ENCODE measurements at places on chromosomes 6 and 20.

DNA sequence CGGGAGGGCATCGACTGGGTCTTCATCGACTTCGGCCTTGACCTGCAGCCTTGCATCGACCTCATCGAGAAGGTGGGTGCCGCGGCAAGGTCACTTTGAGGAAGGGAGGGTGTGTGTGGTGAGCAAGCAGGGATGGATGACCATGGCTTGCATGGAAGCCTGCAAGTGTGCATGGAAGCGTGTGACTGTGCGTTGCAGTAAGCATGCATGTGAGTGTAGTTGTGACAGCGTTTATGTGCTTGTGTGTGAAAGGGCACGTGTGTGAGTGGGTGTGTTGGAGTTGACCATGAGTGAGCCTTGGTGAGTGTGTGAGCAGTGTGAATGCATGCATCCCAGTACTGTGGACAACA lies 32.5 kb downstream of the MYH7B start:
- DNase-seq, result no peak

- DNase-seq, result no peak
Measured at GRCh38 chr6:28011722-28012121, 54.7 kb downstream of the OR2B6 start.

GRCh38 chr6:7124636-7125035 lies 16.9 kb downstream of the RREB1 start:
- DNase-seq, result no peak

GRCh38 chr20:52145587-52145986 lies 46.0 kb downstream of the ZFP64 start:
- no peak for DNase-seq

GRCh38 chr6:134884752-134885151 lies 65.1 kb downstream of the ALDH8A1 start:
- DNase-seq, result no peak

DNA sequence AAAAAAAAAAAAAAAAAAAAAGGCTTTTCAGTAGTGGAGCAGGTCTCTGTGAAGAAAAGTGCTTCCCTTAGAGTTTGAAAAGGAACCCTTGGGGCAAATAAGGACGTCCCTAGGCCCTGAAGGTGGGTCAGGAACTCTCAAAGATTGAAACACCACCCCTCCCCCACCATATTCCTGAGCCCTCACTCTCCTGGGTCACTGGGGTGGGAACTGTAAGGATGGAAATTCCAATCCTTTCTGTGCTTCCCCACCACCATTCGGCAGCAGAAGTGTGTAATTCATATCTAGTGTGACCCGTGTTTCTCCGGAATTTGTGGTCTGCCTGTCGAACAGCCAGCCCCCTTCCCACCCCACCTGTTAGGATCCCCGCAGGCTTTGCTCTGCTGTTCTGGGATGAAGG lies 12.3 kb downstream of the CDYL start:
- no peak for DNase-seq

DNA sequence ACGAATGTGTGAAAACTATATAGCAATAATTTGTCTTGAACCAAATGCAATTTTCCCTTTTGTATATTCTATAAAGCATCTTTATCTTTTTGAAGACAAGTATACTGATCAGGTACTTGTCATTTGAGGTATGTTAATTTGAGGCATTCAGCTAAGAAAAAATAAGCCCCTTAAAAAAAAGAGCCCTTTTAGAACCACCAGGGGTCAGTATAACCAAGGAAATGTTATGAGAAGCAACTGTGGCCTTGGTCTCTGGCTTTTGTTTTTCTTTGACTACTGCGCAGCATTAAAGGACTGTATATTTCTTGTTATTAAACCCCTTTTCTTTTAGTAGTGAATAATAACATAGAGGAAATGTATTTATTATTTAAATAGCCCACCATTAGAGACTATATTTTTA lies 43.1 kb downstream of the CD109 start:
- no peak for DNase-seq

DNA sequence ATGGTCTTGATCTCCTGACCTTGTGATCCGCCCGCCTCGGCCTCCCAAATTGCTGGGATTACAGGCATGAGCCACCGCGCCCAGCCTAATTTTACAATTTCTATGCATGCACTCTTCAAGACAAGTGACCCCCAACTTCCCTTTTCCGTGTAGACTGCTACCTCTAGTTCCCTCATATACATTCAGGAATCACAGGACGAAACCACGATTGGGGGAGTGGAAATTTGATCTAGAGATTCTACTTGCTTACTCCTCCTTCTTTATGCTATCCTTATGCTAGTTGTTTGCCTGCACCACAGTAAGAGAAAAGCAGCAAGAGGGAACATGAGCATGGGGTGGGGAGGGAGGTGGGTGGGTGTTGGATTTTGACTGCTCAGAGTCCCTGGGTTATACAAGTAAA lies 34.9 kb downstream of the OSTM1 start:
- DNase-seq, result no peak

GRCh38 chr6:26335631-26336323 lies 29.2 kb upstream of the BTN3A2 start:
- no peak for DNase-seq

DNA sequence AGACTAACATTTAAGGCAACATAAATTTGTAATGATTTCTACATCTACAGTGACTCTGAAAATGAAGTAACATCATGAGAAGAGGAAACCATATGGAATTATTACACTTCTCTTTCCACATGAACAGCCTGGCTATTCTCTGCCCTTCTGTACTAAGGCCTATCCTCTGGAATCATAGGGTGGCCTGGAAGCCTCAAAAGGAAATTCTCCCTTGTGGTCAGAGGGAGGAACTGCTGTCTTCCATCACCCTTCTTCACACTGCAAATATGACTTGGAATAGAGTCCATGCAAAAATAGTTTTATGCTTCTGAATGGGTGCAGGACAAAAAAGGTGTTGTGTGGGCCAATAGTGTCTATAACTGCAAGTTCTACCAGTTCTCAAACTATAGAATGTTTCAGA lies 44.6 kb upstream of the SH3BGRL2 start:
- no peak for DNase-seq

DNA sequence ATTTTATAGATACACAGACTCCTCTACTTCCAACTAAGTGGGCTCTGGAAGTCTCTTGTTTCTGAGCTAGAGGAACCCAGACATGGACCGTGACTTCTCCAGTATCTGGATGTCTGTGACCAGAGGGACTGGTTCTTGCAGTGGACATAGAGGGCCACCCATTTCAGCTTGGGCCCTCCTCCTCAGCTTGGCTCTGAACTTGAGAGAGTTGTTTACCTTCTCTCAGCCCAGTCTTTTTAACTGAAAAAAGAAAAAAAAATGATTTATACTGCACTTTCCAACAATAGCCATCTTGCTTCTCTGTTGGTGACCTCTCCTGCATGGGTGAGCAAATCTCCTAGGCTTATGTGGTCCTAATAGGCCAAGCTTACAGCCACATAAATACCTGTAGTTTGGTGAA lies 60.3 kb upstream of the TMEM181 start:
- no peak for DNase-seq

DNA sequence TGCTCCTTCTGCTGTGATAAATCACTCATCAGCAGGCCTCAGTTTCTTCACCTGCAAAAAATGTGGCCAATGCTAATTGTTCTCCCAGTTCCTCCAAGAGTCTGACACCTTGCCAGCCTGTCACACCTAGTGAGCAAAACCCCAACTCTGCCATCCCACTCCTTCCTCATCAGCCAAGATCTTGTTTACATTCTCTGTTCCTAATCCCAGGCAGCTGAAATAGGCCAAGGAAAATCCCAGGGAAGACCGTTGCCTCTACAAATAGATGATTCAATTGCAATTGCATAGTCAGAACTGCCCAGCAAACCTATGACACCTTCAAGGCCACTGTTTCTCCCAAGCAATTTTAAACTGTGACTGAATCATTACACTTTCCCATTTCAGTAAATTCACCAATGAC lies 78.7 kb downstream of the GMDS start:
- no peak for DNase-seq

GRCh38 chr20:48262466-48262865 lies 477.2 kb upstream of the SULF2 start:
- DNase-seq, result no peak

GRCh38 chr6:84926189-84927155 lies 162.1 kb upstream of the TBX18 start:
- DNase-seq, result no peak

GRCh38 chr6:156423829-156424228 lies 353.3 kb upstream of the ARID1B start:
- no peak for DNase-seq

DNA sequence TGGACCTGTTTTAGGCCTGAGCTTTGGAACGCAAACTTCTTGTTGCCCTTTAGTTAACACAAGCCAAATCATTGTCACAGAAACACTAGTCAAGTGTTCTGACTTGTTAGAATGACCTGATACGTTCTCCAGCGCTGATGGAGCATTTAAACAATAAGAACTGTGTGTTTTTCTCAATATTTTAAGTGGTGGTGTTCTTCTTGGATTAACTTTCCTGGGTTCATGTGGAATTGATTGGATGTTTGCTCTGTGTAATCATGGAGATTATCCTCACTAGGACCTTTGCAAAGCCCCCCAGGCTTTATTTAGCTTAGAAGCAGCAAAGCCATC lies 1.6 kb downstream of the LRRC1 start:
- DNase-seq, result no peak

DNA sequence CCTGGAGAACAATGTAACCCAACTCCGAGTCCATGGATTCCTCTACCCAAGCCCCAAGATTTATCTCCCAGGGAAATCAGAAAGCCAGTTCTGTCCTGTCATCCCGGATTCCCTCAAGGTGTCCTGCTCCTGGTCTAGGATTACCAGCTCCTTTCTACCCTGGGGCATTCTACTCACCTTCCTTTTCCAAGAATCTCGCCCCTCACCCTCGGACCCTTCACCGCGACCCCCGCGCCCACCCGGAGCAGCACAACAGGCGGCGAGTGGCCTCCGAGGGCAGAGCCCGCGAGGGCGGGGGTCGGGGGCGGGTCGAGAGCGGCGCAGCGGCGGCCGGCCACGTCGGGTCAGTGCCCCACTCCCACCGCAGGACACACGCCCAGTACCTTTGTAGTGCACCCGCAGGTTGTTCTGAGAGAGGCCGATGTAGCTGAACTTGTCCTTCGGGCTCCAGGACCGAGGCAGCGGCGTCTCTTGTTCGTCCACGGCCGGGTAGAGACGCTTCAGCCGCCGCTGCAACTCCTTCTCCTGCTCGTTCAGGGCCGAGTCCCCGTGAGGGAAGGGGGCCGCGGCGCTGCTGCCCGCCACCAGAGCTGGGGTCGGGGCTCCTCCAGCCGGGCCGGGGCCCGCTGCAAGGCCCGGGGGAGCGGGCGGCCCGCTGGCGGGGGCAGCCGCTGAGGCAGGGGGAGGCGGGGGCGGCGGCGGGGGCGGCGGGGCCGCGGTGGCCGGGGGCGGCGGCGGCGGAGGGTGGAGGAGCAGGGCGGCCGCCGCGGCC lies 897 bp downstream of the RANBP9 start:
- DNase-seq, result peak; percentile 34

- no peak for DNase-seq
Measured at GRCh38 chr6:116695401-116695800, 14.4 kb downstream of the KPNA5 start.

GRCh38 chr20:10644458-10645204 lies 29.2 kb downstream of the JAG1 start:
- no peak for DNase-seq

- no peak for DNase-seq
Measured at GRCh38 chr20:37522260-37523011, 1.4 kb downstream of the NNAT start.

DNA sequence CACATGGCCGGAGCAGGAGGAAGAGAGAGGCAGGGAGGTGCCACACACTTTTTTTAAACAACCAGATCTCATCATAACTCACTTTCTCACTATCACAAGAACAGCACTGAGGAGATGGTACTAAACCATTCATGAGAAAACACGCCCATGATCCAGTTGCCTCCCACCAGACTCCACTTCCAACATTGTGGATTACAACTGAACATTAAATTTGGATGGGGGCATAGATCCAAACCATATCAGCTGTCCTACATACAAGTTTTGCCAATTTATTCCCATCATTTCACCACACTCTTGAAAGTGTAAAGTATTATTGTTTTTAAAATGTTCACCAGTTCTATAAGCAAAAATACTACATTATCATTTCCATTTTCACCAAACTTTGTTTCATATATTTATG lies 33.9 kb upstream of the VGLL2 start:
- no peak for DNase-seq

DNA sequence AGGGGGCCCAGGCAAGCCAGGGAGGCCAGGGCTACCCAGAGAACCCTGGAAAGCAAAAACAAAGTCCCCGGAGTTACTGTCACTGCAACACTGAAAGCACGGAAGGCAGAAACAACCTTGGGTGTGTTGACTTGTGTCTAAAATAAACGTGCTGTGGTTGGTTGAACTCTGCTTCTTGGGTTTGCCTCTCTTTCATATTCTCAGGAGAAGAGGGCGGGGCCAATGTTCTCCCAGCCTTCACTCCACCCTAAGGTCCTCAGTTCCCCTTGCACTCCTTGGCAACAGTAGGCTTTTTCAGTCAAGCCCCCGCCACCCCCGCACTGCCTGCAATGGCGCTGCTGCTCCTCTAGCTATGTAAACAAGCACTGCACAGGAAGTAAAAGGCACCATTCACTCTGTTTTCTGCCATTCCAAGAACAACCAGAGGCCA lies 60.9 kb downstream of the COL9A1 start:
- DNase-seq, result no peak

DNA sequence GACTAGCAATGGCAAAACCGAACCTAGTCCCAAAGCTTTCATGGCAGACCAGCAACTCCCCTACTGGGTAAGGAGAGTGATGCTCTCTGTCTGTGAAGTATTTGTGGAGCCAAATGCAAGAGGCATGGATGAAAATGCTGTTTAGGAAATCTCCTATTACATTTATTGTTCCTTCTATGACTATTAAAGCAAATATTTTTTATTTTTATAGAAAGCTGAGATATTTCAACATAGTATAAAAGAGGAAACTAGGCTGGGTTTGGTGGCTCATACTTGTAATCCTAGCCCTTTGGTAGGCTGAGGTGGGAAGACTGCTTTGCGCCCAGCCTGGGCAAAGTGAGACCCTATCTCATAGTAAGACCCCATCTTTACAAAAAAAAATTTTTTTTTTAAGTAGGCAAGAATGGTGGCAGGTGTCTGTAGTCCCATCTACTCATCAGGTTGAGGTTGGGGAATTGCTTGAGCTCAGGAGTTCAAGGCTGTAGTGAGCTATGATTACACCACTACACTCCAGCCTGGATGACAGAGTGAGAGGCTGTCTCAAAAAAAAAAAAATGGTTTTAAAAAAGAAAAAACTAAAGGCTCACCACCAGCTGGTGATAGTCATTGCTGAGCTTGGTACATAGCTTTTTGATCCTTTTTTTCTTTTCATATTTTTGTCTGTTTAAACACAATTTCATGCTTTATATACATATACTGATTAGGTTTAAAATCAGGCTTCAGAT lies 11.3 kb downstream of the KDM1B start:
- DNase-seq, result no peak

GRCh38 chr6:118372413-118372812 lies 175.7 kb upstream of the PLN start:
- no peak for DNase-seq

All from activated CD4-positive, alpha-beta T cell treated with anti-CD3 and anti-CD28 coated beads, Interleukin-2, amount 50 U/mL, for 1 hour (primary cell).